ENCODE measurements at places on chromosomes 12 and 14.

DNA sequence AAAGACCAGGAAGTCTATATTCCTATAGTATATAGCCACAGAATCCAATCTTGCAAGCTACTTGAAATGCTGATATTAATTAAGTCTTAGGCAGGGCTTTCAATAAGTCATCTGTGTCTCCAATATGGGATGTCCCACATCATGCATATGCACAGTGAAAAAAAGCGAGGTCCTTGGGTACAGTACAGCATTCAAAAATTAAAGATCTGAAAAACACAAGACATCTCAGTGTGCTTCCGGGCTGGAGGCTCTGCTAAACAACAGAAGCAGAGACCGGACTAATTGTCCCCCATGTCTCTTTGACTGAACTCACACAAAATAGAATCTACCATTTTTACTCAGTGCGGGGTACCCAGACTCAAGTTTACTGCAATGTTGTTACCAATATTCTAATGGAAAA is 156.0 kb downstream of the DAD1 start:
- peak overlapping the region; percentile 8 for H3K27ac ChIP-seq
- H3K36me3 ChIP-seq, result no peaks in the 10 kb centered on the region
- H3K4me3 ChIP-seq, result no peak overlapping the region
- peaks cover 39% of the 10 kb centered on the region for H3K4me1 ChIP-seq

GRCh38 chr12:100473716-100474150 is at the start of gene NR1H4:
Gene NR1H4, plus strand, starts transcription at chr12:100473866. Its CDS starts 19,458 bp downstream, at chr12:100493324.
- H3K27me3 ChIP-seq, result peaks cover 7% of the 10 kb centered on the region
- H3K36me3 ChIP-seq, result no peaks in the 10 kb centered on the region
- H3K4me1 ChIP-seq, result no peaks in the 10 kb centered on the region
- no peak within 1 kb of the TSS for H3K27ac ChIP-seq

DNA sequence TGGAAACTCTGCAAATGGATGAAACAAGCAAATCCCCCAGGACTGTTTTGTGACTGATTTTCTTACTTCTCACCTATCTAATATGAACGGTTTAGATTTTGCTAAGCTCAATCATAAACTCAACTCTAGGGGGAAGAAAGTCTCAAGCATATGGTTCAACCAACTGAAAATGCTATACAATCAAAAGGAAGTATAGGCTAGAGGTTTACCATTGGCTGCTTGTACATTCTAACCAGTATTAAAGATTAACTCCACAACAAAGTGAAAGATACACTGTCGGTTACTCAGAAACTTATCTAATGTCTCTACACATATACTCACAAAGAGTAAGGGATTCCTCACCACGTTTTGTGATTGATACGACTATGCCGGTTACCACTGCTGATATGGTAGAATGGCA is 281.8 kb upstream of the SOX5 start:
- H3K4me1 ChIP-seq, result peaks cover 9% of the 10 kb centered on the region
- H3K36me3 ChIP-seq, result no peaks in the 10 kb centered on the region

- no peaks in the 10 kb centered on the region for H3K27me3 ChIP-seq
- peaks cover 63% of the 10 kb centered on the region for H3K36me3 ChIP-seq
- peak overlapping the region; percentile 80 for H3K4me3 ChIP-seq
- DNase-seq, result no peak
- peak overlapping the region; percentile 98 for H3K27ac ChIP-seq
- H3K4me1 ChIP-seq, result peaks cover 96% of the 10 kb centered on the region
Measured at GRCh38 chr14:100073576-100074430, 8.6 kb downstream of the EVL start.

DNA sequence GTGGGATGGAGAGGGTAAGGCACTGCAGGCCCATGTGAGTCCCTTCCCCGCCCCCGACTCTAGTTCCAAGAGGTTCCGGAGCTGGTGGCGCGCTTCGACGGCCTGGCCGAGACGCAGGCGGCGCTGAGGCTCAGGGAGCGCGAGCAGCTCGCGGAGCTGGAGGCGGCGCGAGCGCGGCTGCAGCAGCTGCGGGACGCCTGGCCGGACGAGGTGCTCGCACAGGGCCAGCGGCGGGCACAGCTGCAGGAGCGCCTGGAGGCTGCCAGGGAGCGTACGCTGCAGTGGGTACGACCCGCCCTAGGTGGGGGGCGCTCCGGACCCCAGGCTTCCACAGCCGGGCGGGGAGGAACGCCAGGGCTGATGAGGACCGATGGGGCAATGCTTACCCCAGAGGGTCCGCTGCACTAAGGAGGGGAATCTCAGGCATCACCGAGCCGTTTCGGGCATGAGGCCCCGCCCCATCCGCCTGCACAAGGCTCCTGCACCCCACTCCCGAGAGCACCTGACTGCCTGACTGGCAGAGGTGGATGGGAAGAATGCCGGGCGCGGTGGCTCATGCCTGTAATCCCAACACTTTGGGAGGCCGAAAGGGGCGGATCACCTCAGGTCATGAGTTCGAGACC is 4.9 kb downstream of the CFAP73 start:
- no peak for DNase-seq
- peaks cover 24% of the 10 kb centered on the region for H3K4me1 ChIP-seq
- H3K27ac ChIP-seq, result no peak overlapping the region

All from activated B cell treated with CpG ODN at 0.5 μM for 24 hours (primary cell).